ENCODE measurements at places on chromosomes 11 and 22.
A peak's percentile ranks its signal among the peaks of the same experiment; 100 is the strongest.

DNA sequence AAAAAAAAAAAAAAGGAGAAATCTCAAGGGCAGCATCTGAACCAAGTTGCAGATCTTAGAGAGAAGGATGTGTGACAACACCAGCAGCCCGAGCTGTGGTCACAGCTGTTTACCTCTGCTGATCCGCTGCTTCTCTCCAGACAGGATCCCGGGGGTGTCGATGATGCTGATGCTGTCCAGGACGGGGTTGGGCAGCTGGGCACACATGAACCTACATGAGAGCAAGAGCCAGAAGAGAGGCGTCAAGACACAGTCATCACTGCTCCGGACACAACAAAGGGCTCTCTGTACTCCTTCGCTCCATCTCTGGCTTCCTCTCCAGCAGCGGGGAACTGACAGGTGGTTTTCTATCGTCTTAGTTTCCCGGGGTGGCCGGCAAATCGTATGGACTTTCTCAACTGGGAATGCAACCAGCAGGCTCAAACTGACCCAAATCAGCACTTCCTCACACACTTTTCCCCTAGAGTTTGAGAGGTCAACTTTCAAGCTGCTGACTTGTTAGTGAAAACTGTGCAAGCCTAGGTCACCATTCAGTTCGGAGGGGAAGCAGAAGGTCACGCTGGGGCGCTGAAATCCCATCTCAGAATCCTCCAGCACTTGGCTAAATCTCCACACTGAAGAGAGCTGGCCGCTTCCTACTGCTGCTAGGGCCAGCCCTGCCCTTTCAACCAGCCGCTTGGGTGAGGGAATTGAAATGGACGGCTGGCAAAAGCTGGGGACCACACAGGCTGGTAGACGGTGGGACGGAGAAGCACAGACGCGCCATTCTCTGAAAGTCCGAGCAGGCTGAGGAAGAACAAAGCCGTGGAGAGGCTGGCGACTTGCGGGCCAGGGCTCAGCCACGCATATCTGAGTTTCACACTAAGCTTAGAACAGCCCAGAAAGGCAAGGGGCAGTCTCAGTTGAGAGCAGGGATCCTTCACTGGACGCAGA lies 3.8 kb downstream of the EHD1 start:
- no peak for DNase-seq

- DNase-seq, result no peak
Measured at GRCh38 chr11:104588970-104589369, 309.3 kb downstream of the CASP12 start.

- peak; percentile 16 for DNase-seq
Measured at GRCh38 chr22:41799486-41800347, 762 bp upstream of the CCDC134 start.

- peak; percentile 86 for DNase-seq
Measured at GRCh38 chr11:70203751-70204465, 812 bp downstream of the FADD start.

DNA sequence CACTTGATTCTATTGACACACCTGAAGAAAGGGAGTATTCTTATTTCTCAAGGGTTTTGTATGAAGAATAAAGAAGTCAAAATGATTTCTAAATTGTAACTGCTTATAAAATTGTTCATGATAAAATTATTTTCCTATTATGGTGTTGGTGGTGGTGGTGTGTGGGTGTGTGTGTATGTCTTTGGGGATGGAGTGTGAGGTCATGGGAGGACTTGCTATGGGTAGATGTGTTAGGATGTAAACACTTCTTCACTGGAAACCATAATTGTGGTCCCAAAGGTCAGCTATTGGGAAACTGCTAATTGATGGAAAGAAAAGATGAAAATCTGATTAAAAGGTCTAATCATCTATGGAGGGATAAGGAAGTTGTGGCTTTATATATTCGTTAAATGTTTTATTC lies 5.1 kb downstream of the TRIM22 start:
- DNase-seq, result no peak

DNA sequence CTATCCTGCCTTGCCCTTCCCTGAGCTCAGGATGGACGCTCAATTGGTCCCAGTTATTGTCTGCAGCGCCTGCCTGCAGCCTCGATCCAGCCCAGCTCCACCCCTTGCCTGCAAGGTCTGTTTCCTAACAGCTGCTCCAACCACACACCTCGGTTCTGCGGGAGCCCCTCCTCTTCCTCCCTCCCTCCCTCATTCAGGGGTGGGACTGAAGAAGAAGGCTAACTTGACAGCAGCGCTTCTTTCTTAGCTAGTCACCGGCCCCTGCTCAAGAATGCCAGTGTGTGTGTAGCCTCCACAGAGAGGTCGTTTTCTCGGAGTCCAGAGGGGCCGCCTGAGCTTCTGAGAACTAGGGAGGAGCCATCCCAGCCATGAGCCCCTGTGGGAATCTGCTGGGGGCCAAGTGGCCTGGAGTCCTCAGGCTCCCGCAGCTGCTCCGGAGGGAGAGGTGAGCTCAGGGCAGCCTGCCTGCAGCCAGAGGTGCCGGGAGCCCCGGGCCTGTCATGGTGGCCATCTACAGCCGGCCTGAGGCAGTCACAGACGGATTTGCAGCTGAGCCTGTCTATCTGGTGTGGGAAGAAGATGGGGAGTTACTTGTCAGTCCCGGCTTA lies 36.1 kb downstream of the LIMK2 start:
- DNase-seq, result peak; percentile 32

DNA sequence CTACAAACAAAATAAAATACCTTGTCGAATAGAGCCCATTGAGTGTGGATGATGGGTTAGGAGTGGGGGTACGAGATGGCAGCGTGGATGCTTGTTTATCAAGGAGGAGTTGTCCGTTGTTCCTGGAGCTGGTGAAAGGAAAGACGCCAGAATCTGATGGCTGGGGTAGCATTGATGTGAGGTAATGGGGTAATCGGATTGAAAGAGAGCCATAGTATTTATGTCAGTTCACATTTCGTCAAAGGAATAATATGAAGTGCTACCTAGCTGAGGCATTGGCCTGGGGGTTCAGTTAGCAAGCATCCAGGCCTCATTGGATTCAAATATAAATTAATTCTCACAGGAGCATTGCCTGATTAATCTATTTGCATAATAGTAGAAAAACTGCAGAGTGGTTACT lies 16.9 kb upstream of the DBX1 start:
- DNase-seq, result no peak

DNA sequence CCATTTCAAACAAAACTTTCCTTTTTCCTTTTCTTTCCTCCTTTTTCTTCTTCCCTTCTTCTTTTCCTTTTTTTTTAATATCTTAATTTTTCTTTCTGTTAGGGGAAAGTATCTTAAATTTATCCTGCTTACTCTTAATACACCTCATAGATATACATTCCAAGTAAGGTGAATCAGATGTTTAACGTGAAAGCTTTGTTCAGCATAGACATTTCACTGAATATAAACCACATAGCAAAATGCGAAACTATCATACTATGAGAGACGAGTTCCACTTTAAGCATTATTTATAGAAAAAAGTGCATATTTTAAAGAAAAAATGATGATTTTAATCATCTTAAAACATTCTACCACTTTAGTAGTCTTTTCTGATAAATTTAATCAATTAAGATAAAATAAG lies 137.8 kb upstream of the MTMR2 start:
- no peak for DNase-seq

GRCh38 chr22:31179345-31179744 lies 19.4 kb downstream of the RNF185 start:
- no peak for DNase-seq

DNA sequence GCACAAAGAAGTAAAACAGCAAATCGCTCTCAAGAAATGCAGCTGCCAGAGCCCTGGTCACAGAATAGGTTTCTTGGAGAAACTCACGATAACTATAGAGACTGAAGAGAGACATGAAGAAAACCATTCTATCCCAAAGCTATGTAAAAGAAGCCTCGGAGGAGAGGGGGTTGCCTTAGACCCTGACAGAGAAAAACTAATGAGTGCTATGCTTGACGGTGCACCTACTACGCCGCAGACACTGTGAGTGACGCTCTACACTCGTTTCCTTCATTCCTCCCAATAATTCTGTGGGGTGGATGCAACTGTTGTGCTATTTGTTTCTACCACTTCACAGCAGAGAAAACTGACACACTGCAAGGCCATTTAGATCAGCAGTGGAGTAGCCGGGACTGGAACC lies 121.8 kb downstream of the ETS1 start:
- DNase-seq, result no peak

DNA sequence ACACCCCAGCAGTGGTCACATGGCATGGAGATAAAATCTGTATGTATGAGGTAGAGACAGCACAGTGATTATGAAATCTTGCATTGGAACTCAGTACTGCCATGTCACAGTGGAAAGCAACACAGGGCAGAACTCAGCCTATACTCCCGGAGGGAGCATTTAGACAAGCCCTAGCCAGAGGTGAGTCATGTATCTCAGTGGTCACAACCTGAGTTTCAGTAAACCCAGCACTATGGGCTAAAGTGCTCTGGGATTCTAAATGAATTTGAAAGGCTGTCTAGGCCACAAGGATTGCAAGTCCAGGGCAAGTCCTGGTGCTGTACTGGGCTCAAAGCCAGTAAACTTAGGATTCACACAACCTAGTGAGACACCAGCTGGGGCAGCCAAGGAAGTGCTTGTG lies 1717.1 kb upstream of the RAG2 start:
- DNase-seq, result no peak

DNA sequence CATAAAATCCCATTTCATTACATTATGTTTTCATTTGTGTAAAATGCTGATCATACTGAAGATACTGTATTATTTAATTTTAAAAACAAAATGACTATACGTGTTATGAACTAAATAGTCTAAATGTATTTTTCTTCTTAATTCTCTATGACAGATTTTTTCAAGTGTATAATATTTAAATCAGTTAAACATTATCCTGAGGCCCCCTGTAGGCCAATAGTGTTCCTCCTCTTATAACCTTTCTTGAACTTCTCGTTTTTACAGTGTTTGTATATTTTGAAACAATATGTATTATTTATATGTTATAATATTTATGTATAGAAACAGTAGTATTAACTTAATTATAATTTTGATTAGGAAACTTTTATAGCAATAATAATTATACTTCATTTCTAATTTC lies 151.1 kb upstream of the CHORDC1 start:
- DNase-seq, result no peak
